Activated naive CD4-positive, alpha-beta T cell (primary cell): ENCODE measurements at places on chromosomes 12 and 14.

DNA sequence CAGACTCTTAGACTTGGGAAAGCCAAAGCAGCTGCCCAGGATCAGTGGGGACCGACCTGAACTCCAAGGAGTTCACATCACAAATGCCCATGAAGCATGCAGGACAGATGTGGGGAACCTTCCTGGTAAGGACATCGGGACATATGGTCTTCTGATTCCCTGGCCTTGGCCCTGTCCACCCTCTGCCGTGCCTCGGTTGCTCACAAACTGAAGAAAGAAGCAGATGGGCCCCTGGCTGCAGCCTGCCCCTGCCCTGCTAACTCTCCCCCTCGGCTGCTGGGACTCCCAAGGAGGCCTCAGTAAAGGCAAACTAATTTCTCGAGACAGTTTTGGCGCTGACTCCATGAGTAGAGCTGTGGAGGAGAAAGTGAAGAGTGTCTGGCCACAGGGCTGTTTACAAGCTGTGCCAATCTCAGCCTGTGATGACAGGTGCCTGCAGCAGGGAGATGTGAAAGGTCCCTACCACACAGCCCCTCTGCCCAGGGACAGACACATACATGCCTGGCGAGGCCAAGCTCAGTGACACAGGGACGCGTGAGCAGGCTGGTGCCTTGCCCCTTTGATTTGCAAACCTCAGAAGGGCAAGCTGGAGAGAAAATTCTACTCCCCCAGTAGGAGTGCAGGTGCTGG lies 48.6 kb downstream of the ISCA2 start:
- DNase-seq, result no peak

DNA sequence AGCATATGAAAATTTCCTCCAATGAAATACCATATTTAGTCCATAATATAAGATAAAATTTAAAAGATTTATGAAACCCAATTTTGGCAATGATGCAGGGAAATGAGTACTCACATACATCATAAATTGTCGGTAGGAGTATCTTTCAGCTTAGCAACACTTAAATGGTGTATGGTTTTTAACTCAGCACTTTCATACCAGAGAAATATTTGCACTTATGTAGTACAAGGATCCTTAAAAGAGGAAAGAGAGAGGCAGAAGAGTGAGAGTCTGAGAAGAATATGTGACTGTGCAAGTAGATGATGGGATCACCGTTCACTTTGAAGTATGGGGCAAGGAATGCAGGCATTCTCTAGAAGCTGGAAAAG lies 379.3 kb upstream of the DCN start:
- no peak for DNase-seq

- no peak for DNase-seq
Observed at GRCh38 chr12:66154776-66155175, 15.0 kb downstream of the TMBIM4 start.

DNA sequence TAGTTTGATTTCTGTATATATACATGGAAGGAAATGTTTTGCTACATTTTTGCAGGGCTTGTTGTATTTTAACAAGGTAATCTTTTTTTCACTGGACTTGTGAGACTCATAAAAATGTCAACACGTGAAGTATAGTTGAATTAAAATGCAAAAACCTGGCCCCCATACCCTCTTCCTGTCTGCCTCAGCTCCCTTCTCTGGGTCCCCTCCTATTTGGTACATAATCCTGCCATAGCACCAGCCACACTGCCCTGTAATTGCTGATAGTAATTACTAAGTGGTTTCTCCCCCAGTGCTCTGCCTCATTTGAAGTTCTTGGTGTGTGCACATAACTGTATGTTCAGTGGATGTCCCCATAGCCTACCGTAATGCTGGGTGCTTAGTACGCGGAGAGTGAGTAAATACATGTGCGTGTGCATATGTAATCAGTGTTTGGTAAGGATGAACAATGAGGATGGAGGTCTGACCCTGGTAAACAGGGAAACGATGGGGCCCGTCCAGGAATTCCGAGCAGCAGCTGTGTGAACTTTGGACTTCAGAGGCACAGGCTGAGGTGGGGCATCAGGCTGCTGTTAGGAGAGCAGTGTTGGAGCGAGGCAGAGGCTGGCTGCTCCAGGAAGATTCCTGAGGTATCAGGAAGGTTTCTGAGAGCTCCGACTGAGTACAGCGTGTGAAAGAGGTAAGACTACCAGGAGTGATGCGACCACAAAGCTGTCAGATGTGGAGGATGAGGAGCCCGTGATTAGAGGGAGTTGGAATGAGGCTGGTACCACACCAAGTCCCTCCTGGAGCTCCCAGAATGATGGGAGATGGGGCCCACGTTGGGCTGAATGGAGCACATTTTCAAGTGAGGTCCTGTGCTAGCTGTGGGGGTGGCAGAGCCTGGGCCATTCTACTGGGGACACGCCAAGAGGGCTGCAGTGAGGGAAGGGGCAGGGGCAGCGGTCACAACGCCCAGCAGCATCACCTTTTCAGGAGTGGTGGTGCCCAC lies 106.8 kb downstream of the PELI2 start:
- no peak for DNase-seq

DNA sequence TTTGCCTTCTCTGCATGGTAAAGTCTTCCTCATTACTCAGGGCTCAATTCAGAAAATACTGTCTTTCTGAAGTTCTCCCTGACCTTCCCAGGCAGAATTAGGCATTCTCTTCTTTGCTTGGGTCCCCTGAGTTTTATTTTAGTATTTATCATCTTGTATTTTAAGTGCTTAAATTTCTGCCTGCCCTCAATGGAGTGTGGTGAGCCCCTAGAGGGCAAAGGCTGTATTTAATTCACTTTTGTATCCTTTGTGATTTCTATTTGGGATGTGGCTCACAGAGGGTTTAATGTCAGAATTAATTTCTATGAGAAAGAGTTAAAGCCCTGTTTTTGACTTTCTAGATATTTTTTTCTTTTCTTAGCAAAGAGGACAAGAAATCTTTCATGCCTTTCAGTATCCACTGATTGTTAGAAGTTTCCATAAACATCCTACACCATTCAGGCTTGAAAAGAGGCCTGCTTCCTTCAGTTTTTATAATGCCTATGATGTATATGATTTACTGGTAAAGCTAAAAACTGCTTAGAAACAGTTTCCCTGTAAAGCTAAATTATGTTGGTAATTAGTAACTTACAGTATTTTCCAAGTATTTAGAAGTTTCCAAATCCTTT lies 55.6 kb upstream of the PTPRB start:
- DNase-seq, result no peak

DNA sequence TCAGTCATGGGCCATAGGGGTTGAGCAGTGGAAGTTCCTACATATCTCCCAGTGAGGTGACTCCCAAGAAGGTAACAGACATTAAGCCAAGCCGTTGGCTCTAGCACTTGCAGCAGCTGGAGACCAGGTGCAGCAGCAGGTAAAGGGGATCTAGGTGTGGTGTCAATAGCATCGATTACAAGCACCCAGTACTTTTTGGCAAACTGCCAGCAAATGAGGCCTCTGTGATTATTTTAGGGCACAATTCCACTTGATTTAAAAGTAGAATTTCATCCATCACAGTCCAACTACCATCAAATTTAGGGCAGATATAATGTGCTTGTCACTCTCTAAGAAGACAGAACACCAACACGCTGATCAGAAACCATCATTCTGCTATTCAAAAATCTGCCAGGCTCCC lies 224.1 kb upstream of the EGLN3 start:
- DNase-seq, result no peak

DNA sequence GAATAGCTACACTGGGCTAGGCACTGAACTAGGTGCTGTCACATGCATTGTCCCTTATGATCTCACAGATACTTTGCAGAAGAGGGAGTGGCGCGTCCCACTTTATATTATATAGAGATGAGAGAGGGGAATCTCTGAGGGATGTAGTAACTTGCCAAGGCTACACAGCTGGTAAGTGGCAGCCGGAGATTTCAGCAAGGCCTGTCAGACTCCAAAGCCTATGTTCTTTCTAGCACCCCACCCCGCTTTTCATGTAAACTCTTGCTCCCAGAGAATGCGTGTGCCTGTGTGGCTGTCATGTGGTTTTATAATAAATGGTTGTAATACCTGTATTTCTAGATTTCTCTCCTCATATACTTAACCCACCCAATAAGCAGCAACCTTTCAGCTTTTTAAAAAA lies 39.1 kb downstream of the WDR20 start:
- no peak for DNase-seq

DNA sequence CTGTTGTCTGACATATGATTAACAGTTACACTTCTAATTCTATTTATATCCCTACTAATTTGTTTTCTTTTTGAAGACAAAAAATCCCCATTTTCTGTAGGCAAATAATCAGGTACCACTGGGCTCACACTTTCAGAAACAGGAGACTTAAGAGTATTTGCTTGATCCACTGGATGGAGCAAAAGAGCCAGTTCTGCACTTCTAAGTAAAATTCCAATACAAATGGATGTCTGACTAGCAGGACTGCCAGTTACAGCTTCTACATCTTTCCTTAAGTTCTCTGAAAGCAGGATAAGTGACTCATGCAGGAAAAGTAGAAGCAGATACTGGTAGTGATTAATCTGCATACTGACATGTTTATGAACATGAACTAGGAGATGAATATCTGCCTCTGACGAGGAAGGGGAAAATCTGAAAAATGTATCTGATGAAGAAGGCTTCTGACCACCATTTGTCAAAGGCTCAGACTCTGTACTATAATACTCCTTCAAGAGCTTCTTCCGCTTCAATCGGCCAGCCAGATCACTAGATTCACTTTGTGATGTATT lies 73.8 kb upstream of the ANKS1B start:
- no peak for DNase-seq

- no peak for DNase-seq
Observed at GRCh38 chr12:24996102-24996797, 47.3 kb upstream of the BCAT1 start.

- DNase-seq, result no peak
Observed at GRCh38 chr14:73143003-73143402, 6.7 kb downstream of the PSEN1 start.

- DNase-seq, result peak; percentile 0
Observed at GRCh38 chr12:89542912-89543592, 17.2 kb upstream of the POC1B start.

DNA sequence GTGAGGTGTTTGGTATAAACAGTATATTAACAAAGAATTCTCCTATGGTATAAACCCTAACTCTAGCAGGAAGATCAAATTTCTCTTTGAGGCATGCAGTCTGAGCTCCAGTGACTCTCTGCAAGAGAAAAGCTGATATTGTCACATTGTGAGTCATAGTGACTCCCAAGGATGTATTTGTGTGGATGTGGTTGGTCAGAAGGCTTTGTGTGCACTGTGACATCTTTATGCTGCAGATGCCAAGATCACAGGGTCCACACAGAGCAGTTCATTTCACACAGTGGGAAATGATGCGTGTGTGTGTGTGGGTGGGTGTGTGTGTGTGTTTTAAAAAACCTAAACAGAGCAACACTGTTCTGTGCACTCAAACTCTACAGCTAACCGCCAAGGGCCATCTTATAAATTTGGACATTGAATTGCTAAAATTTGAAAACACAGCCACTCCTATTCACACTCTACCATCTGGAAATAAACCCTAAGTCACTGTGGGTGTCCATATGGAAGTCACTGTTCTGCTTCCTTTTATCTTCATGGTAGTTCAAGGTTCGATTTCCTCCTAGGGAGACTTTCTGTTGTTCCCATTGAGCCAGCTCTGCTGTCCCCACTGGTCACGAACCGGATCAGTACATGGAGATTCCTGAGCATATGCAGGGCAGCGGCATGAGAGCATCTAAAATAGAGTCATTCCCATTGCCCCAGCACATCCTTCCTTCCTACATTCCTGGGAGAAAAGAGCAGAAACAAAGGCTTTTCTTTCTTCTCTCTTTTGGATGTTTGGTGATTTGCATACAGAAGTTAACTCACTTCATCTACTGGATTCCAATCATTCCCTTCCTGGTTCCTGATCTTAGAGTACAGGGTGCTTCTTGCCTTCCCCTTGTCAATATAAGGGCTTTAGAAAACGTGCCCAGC lies 727.6 kb downstream of the DIO2 start:
- no peak for DNase-seq

DNA sequence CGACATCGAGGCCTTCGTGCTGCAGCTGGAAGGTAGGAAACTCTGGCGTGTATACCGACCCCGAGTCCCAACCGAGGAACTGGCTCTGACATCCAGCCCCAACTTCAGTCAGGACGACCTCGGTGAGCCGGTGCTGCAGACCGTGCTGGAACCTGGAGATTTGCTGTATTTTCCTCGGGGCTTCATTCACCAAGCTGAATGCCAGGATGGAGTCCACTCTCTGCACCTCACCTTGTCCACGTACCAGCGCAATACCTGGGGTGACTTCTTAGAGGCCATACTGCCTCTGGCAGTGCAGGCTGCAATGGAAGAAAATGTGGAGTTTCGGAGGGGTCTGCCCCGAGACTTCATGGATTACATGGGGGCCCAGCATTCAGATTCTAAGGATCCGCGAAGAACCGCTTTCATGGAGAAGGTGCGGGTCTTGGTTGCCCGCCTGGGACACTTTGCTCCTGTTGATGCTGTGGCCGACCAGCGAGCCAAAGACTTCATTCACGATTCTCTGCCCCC lies 1.4 kb downstream of the RIOX1 start:
- no peak for DNase-seq

DNA sequence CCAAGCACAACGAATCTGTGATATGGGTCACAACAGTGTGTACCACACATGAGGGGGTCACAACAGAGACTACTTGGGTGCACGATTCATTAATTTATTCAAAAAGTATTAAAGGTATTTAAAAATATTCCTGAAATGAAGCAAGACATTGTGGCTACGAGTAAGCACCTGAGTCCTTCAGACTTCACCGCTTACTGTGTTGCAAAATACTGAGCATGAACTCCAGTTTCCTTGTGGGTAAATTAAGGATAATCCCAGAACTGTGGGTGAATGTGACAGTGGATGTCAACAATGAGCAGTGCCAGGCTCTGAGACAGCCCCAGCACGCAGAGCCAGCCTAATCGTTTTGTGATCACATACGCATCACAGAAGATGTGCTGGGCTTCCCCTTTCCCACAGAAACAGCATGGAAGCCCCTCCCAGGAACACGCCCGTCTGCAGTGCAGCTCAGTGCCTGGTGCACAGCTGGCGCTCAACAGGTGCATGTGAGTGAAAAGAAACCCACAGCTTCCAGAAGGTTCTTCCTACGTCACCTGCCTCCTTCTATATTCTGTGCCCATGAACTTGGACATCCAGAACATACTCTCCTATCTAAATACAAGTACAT lies 29.1 kb downstream of the CDC42BPB start:
- no peak for DNase-seq

DNA sequence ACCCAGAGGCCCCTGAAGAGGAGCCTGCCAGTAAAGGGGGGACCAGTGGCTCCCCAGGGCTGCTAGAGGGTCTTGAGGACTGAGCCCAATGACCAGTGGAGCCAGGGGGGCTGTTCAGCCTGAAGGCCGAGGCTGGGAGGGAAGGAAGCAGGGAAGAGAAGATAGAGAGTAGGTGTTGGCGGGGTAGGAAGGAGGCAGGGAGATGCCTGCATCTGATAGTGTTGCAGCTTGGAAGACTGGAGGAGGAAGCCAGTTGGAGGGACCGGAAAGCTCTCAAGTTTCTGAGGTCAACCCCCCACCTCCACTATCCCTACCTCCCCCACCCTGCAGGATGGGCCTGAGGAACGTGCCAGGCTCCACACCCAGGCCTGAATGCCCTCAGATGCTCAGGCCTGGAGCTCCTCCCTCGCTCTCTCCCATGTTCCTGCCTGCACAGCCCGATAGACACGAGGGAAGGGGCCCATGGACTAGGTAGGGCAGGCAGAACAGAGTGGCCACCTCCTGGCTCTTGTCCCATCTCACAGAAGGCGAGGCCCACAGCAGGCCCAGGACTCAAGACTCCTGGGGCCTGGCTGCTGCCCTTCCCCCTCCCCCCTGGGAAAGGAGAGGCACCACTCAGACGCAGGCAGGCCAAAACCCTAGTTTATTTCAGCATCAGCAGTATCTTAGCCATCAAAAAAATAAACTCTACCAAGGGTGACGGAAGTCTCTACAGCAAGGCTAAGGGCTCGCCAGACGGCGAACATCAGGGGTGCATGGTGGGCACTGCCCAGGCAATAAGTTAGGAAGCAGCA lies 3.4 kb downstream of the CKB start:
- no peak for DNase-seq
